Retinal pigment epithelial cell (primary cell): ENCODE measurements at places on chromosomes 16 and 17.

GRCh38 chr16:31127182-31127581 is 8.3 kb downstream of the PRSS8 start:
- DNase-seq = no peak

DNA sequence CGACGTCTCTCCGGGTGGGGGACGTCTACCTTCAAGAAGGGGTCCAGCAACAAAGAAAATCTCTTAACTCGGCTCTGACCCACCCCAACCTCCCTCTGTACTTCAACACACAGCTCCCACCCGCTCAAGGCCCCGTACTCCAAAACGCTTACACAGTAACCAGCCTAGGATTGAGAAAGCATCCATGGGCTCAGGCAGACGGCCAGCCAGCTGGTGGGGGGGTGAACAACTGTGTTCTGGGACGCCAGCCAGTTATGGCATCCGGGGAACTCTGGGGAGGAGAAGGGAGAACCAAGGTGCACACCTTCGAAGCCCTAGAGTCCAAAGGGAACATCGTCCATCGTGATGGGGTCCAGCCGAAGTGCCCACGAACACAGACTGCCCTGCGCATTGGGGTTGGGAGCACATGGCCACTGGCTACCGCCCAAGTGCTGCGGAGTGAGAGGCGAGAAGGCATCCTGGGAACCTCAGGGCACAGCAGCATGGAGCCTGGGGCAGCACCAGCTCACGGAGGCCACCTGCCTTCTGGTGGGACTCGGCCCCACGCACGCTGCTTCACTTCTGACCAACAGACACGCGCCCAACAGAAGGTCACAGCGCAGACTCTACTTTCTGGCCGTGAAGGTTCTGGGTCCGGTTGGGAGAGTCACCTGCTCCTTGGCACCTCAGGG is 14.3 kb downstream of the SLC16A3 start:
- DNase-seq = no peak

DNA sequence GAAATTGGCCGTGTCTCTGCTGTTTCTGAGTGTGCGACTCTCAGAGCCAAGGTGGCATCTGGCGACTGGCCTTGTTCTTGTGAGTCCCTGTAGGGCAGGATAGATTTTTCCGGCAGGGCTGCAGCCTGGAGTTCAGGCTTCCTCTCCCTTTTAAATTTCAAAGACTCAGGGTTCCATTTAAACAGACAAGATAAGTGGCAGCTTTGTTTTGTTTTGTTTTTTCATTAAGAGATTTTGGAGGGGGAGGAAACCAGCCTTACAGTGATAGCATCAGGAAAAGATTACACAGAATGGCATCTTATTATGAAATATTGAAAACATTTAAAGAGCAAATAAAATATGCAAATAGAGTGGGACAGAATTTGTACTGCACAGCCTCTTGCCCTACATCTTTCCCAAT is 151.3 kb downstream of the RPTOR start:
- DNase-seq = no peak

DNA sequence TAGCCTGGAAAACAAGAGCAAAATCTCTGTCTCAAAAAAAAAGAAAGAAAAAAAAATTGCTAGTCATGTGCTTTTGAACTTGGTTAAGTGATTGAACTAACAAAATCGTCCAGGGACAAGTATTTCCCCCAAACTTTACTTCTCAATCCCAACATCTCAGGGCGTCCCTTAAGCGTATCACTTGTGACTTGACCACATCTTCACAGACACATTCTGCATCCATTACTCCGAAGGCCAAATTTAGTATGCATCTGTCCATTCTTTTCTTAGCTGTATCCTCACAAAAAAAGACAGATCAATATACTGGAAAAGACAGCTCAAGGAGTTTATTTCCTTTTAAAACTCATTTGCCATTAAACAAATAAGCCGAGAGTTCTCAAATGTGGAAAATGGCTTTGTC is 5.9 kb upstream of the JPT1 start:
- no peak for DNase-seq

GRCh38 chr16:85710732-85711131 is 22.0 kb upstream of the GINS2 start:
- DNase-seq = no peak

DNA sequence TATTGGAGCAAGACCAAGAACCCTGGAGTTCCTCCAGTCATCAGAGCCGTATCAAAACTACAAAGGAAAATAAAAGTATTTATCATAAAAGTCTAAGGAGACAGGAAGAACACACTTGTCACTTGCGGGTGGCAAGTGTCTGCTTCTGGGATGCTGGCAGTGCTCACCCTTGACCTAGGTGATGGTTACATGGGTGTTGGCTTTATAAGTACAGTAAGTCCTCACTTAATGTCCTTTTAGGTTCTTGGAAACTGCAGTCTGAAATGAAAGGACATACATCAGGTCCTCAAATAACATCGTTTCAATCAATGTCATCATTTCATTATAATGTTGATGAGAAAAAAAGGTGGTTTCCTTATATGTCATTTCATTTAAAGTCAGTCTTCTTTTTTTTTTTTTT is 3.0 kb upstream of the AIPL1 start:
- DNase-seq = no peak

DNA sequence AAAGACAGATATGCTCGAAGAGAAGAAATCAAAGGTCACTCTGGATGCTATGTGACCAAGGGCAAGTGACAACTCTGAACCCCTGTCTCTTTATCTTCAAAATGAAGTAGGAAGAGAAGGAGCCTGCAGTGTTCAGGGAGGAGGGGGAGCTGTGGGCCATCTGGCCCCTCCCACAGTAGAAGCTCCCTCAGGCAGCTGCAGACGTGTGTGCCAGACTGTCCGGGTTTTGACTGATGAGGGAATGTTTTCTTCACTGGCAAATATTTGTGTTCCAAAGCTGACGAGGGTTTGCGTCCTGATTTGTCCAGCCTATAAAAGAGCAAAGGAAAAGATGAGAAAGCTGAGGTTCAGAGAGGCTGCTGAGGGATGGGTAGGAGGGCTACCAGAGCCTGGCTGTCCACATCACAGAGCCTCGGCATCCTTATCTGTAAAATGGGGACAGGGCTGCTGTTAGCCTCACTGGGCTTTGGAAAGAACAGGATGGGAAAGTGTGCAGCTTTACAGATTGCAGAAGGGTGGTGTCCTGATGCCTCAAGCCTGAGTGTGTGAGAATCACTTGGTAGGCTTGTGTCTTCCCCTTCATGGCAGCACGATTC is 1.8 kb upstream of the GINS2 start:
- no peak for DNase-seq

DNA sequence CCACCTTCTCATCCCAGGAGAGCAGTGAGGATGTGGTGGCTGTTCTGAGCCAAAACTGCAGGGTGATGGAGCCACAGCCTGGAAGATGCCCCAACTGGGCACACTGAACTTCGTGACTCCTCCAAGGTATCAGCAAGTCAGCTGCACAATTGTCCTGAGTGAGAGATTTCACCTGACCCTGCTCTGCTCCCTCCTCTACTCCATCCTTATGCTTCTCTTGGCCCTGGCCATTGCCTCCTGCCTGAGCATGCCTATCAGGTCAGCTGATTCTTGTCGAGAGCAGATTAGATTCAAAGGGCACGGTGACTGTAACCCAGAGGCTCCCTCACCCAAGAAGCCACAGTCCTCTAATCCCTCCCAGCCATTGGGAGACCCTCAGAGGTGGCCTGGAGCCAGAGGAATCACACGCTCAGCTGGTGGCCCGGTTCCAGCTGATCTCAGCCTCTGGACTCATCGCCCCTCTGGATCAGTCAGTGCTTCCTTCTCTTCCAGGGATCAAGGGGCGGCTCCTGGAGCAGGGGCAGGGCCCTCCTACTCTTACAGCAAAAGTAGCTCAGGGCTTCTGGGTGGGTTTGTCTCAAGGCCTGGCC is 7.0 kb upstream of the CYB561 start:
- DNase-seq = no peak

DNA sequence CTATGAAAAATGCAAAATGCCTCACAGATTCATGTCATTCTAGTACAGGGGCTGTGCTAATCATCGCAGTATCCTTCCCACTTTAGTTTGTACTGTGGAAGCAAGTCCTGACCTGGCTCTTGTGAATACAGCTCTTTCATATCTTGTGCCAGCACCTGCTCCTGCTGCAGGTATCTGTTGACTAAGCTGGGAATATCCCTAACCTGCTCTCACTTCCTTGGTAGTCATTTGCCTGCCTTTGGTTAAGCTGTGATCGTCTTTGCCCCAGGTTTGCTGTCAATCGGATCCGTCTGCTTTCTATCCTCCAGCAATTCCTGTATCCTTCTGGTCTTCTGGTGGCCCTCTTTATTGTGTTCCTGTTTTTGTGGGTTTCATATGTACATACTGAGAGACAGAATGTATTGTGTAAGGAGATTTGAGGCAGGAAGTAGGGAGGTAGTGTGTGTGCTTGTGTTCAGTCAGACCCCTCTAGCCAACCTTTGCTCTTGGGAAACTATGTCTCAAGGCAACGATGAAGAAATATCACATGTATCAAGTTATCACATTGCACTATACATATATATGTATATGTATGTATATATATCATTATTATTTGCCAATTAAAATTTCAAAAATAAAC is 7.7 kb upstream of the GINS3 start:
- no peak for DNase-seq

- no peak for DNase-seq
Observed at GRCh38 chr17:32586666-32587065, 99.9 kb downstream of the CDK5R1 start.

GRCh38 chr16:2161911-2162310 is 6.3 kb downstream of the TRAF7 start:
- DNase-seq = no peak

- no peak for DNase-seq
Observed at GRCh38 chr16:65373097-65373496, 251.2 kb upstream of the CDH11 start.

DNA sequence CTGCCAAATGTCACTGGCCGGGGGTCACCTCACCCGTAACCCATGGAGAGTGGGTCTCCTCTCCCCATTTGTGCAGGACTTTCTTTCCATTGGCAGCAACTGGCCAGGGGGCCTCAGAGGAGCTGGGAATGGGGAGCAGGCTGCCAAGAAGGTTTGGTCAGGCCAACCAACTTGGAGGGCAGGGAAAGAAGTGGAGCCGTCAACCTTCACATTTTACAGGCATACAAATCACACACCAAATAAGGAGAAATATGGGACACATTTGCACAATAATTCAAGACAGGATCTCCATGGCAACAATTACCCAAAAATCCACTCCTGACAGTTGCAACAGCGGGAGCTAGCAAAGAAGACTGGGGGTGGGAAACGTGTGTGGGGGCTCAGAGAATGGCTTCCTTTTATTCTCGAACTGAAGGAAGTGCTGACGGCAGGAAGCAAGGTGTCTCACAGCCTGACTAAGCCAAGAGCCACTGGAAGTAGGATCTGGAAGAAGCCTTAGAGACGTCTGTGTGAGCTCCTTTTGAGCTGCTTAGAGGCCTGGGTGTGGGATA is 20.9 kb downstream of the RPRML start:
- no peak for DNase-seq

DNA sequence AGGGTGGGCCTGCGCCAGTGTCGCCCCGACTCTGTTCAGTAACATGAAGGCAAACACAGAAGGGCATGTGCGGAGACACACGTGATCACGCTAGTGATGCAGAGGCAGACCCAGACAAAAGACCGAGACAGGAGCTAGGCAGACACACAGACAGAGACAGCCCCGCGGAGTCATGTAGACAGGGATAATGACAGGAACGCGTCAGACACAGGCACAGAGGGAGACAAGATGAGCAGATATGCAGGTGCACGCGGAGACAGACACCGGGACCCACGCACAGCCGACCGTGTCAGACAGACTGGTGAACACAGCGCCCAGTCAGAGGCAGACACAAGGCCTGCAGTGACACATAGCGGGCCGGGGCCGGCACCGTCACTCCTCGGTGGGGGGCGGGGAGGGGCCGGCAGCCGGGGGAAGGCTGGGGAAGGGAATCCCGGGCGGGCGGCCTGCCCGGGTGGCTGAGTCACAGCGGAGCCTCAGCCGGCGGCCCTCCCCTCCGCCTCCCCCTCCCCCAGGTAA is 7.4 kb downstream of the KDM6B start:
- DNase-seq = peak; percentile 66

DNA sequence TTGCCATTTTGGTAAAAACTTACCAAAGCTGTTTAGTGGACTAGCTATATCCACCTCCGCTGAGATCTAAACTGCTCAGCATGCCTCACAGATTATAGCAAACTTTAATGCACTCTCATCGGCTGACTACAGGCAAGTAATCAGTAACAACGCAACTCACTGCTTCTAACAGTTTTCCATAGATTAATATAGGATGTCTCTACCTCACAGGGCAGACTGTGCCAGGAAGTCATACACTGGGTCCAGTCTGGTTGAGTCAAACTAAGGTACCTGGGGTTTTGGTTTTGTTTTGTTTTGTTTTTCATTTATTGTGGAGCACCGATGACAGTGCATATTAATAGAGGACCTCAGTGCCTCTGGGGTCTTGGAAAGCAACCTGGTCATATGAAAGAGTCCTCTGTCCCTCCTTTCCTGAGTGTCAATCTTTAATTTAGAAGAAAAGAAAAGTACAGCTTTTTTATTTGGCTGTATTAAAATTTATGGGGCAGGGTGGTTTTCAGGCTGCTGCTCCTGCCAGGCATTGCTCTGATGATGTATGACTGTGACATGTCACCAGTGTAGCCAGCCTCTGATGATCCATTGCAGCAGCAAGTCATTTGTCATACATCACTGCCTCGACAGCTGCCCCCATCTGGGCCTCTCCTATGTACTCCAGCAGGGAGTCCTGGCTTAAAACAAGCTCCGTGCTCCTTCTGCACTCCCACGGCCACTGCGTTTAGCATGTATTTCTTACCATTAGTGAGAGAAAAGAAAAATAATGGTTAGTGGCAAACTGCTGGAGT is 854.1 kb downstream of the KCNJ2 start:
- no peak for DNase-seq

DNA sequence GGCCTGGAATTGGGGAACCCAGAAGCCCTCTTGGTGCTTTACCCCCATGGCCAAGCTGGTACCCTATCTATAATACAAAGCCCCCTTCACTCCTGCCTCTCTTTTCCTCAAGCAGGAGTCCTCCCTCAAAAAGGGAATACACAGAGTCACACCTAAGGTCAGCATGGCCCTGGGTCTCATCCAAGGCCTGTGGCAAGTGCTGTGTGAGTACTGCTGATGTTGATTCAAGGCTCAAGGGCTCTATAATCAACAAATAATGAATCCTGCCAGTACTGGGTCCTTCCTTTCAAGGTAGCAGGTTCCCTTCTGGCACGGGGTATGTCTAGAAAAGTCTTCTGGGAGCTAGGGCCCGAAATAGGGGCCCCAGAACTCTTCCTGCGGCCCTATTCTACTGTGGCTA is 187.3 kb downstream of the CYB561 start:
- DNase-seq = no peak

DNA sequence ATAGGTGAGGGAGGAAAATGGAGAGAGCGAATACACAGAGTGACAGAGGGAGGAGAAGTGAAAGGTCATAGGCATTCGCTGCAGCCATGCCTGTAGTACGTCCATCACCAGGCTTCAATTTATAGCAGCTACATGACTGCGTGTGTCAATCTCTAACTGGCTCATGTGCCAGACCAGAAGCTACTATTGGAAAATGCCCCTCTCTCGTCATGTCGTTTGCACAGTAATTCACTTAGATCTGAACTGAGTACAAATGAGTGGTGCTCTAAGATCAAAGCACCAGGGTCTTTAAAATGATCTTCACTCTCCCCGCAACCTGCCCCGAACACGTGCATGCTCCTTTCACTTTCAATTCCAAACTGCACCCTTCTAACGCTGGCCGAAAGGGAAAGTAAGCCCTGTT is 51.3 kb downstream of the ADCY9 start:
- no peak for DNase-seq
